Lung (tissue), 17 donors: ENCODE measurements at places on chromosomes 12 and 14. TPM values are rescaled to one million over a fixed set of nuclear protein-coding genes. Genes with fewer than 3 reads are reported as not detected.

IFI27L1 gene
- total RNA-seq: 23.0 TPM

PIANP gene
- total RNA-seq: 1.4 TPM

PAH gene
- total RNA-seq: 0.64 TPM

ADGRD1 gene
- total RNA-seq: 85.6 TPM

AGAP2 gene
- 4.8 TPM for total RNA-seq

RBMS2 gene
- total RNA-seq: 71.0 TPM
